ENCODE measurements at places on chromosomes 12 and 14.

DNA sequence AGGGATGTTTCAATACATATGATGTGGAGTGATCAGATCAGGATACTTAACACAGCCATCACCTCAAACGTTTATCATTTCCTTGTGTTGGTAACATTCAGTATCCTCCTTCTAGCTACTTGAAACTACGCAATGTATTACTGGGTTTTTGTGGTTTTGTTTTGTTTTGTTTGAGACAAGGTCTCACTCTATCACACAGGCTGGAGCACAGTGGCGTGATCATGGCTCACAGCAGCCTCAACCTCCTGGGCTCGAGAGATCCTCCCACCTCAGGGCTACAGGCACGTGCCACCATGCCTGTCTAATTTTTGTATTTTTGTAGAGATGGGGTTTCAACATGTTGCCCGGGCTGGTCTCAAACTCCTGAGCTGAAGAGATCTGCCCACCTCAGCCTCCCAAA is 70.2 kb upstream of the BCL11B start:
- no peak for DNase-seq

GRCh38 chr12:122501489-122501989 is 807 bp upstream of the ZCCHC8 start:
- DNase-seq, result no peak

DNA sequence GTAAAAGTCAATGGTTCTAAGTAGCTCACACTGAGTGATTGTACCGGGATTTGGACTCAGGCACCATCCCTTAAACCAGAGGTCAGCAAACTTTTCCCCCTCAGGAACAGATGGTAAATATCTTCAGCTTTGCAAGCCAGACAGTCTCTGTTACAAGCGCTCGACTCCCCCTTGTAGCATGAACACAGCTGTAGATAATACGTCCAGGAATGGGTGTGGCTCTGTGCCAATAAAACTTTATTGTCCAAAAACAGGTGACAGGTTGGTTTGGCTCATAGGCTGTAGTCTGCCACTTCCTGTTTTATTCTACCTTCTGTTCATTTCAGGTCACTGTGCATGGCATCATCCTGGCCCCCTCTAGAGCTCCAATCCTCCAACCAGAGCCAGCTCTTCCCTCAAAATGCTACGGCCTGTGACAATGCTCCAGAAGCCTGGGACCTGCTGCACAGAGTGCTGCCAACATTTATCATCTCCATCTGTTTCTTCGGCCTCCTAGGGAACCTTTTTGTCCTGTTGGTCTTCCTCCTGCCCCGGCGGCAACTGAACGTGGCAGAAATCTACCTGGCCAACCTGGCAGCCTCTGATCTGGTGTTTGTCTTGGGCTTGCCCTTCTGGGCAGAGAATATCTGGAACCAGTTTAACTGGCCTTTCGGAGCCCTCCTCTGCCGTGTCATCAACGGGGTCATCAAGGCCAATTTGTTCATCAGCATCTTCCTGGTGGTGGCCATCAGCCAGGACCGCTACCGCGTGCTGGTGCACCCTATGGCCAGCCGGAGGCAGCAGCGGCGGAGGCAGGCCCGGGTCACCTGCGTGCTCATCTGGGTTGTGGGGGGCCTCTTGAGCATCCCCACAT is 7.6 kb downstream of the BDKRB1 start:
- DNase-seq, result no peak

- no peak for DNase-seq
Measured at GRCh38 chr12:132909030-132909368, 21.6 kb upstream of the CHFR start.

- no peak for DNase-seq
Measured at GRCh38 chr12:1613860-1614259, 15.2 kb upstream of the WNT5B start.

- peak; percentile 14 for DNase-seq
Measured at GRCh38 chr12:13101821-13102375, 1.6 kb downstream of the GSG1 start.

- DNase-seq, result no peak
Measured at GRCh38 chr12:89514751-89515150, 9.8 kb downstream of the GALNT4 start.

DNA sequence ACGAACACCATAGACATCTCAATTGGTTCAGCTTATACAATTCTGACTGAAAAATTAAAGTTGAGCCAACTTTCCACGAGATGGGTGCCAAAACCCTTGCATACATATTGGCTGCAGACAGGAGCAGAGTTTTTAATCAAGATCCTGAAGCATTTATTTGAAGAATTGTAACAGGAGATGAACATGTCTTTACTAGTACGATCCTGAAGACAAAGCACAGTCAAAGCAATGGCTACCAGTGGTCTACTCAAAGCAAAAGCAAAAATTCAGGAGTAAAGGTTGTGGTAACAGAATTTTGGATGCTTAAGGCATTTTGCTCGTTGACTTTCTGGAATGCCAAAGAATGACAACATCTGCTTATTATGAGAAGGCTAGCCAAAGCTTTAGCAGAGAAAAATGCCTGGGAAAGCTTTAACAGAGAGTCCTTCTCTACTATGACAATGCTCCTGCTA is 20.7 kb downstream of the ZDHHC17 start:
- DNase-seq, result no peak

DNA sequence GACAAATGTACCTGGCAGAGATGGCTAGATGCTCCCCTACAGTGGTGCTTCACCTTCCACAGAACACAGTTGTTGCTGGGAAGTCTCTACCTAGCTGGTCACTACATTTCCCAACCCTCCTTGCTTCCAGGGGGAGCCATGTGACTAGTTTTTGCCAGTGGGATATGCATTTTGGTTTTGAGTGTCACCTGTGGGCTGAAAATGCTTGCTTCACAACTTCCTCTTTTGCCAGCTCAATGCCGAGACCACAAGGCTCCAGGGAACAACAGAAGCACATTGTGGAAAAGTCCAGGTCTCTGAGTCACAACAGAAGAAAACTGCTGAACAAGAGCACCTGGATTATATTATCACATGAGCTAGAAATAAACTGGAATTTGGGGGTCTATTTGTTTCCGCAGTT is 48.5 kb upstream of the ARHGAP5 start:
- DNase-seq, result no peak

GRCh38 chr14:62939970-62940369 is 105.3 kb downstream of the KCNH5 start:
- DNase-seq, result no peak

DNA sequence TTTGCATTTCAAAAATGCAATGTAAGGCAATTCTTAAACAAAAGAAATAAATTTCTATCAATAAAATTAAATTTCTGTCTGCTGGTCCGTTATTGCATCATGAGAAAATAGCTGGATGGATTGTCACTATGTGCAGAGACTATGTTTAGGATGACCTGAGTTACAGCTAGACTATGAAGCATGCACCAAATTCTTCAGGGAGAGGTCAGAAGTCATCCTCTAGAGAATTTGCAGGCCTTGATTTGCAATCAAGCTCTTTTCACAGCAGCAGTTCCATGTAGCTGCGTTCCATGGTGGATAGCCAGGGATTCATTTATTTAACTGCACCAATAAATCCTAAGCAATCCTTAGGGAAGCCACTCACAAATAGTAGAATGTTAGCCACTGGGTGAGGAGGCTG is 253.7 kb downstream of the MSRB3 start:
- no peak for DNase-seq

DNA sequence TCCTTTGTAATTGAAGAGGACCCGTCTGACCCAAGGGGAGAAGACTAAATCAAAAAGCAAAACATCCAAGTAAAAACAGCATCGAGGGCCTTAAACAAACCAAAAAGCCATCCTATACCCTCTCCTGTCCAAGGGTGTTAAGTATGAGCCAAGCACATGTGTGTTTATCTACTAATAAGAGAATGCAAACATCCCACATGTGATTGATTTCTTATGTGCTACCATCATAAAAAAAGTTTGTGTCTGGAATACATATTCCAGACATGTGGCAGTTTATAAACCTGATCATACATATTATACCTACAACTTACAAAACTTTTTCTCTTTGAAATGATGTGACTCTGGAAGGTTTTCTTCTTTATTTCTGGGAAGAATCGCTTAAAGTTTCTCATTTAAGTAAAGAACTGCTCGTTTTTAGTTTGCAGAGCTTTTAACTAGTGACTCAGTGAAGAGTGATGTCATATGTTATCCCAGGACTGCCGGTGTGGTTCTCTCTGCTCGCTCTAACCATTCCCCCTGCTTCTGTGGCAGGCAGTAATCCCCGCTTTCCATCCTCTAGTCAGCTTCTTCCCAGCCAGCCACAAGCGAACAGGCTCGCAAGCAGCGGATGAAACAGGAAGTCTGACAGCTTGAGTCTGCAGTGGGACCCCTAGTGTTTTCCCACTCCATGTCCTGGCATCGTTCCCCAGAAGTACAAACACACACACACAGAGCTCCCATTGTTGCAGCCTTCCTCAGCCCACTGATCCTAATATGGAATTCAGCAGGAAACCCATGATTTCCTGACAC is 431 bp upstream of the RHOJ start:
- no peak for DNase-seq

DNA sequence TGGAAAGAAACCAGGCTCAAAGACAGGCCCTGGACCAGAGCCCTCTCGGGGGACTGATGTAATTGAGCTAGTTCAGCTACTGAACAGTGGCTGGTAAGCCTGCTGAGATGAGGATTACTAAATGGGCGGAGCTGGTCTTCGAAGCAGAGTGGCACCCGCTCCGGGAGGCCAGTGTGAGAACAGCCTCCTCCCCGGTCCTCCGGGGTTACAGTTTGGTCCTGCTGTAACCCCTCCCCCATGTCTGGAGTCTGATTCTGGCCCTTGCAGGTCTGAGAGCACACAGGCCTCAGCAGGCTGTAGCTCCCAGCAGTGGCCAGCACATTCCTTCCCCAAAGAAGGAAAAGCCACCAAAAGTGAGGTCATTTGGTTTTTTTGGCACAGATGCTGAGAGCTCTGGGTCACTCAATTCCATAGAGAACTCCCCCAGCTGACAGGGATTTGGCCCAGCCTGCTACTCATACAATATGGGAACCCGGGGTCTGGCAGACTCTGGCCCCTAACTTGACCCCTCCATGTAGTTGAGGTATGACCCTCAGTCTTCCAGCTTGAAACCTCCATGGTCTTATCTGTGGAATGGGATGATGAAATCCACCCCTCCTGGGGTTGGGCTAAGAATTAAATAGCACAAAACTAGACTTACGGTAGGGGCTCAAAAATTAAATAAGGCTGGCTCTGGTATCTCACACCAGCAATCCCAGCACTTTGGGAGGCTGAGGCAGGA is 39.0 kb downstream of the ACTN1 start:
- DNase-seq, result no peak

DNA sequence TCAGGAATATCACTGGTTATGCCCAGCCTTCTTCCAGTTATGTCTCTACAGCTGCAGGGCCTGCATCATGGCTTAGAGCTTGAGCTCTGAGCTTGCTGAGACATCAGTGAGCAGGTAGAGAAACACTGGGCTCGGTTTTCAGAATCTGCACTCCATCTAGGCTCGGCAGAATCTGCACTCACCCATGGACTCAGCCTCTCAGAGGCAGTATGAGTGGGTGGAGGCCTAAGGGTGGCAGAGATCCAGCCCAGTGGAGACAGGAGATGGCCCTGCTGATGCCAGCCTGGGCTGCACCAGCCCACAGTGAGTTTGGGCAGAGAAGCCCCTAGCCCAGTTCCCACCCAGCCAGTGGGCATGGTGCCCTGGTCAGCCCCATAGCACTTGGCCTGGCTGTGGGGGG is 12.8 kb downstream of the KRT80 start:
- DNase-seq, result no peak

DNA sequence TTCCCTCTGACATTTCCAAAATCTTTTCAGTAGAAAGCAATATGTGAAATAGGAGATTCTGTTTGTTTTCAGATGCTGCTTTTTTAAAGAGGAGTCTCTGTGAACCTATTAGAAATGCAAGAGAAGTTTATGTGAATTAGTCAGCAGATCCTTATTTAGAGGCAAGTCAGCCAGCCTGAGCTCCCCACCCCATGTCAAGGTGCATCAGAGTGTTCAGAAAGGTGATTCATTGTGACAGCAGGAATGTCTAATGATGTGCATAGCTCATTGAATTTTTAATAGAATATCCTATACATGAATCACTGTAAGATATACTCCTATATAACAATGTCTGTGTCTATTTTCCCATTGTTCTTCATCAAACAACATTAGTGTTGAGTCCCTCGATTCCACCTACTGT is 1222.4 kb upstream of the USP15 start:
- DNase-seq, result no peak

DNA sequence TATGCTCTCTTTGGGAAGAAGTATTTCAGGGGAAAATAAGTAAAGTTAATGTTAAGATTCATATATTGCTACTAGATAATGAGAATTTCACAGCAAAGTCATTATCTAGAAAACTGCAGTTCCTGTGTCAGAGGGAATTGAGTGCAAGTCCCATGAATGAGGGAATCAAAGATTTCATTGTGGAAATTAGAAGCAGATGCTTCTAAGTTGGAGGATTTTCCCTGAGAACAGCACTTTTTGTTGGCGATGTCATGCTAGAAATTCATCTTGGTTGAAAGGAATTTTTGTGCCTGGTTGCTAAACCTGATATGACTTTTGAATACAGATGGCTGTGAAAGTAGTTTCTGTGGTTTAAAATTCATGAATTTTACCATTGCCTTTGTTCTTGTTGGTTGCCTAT is 25.6 kb downstream of the FRMD6 start:
- no peak for DNase-seq

DNA sequence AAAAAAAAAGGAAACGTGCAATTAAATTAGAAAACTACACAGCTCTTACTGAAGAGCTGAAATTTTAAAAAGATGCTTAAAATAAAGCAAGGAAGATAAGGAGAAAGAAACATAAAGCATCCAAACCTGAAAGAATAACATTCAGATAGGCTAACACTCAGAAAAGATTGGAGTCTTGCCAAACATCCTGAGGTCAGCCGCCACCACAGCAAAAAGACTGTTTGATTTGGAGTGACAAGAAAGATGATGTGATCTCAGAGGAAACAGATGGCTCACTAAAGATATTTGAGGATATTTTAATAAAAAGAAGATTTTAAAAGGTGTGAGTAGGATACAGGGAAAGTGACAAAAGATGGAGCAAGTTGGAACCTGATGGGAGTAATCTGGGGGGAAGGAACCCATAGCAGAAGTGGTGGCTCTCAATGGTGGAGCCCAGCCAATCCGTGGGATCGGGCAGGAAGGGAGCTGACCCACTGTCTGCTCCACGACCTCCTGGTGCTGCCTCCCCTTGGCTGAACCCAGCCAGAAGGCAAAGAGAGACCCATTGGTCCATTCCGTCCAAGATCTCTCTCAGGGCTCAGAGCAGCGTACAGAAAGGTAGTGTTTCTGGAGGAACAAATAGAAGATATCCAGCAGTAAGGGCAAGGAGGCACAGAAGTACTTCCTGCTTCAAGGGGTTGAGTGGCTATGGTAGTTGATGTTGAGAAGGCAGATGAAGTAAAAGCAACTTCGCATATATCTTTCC is 469.6 kb downstream of the RGS6 start:
- no peak for DNase-seq

DNA sequence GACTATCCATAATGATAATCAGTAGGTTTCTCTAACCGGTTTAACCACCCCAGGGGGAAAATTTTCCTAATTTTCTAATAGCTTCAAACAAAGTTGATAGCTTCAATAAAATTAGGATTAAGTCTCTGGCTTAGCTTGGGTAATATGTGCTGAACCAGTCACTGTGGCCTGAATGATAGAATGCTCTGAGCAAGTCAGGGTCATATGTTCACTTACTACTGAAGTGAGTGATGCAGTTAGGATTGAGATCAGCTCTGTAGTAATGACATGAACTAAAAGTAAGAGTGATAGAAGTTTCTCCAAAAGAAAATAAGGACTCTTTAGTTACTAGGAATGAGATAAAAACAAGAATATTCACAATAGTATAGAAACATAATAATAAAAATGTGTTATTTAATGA is 32.6 kb downstream of the ETNK1 start:
- DNase-seq, result no peak
